Activated T-cell treated with anti-CD3 and anti-CD28 coated beads, Interleukin-2, amount 50 U/mL, for 48 hours (primary cell): ENCODE measurements at places on chromosomes 11 and 22.

- peak; percentile 4 for DNase-seq
Observed at GRCh38 chr11:134529212-134530096, 117.4 kb upstream of the B3GAT1 start.

GRCh38 chr11:47980907-47981621 is 705 bp downstream of the PTPRJ start:
- DNase-seq: peak; percentile 54

GRCh38 chr11:559020-559620 is 1.4 kb downstream of the LMNTD2 start:
- DNase-seq: no peak

DNA sequence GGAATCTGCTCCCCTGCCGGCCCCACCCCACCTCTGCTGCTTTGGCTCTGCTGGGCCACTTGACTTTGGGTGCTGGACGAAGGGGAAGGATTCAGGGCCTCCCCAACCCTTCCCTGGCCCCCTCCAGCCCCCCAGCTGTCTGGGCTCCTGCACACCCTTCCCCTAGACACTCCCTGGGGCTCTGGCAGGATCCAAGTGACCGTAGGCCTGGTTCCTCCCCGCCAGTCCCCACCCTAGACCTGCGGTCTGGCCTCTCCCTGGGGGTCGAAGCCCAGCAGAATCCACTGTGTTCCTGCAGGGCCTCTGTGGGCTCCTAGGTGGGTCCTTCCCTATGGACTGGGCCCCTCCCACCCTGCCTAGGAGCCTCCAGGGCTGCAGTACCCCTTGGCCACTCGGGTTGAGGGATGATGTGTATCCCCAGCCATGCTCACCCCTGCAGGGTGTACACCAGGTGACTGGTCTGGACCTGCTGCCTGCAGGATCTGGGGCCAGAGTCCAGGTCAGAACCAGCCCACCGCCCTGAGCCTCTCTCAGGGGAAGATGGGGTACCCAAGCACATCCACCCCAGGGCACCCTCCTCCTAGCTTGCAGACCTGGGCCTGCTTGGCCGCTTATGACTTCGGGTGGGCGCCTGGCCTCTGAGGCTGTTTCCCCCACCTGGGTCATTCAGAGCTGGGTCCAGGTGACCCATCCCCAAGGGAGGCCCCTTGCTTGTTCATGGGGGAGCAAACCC is 5.6 kb downstream of the PIM3 start:
- no peak for DNase-seq

GRCh38 chr11:1842149-1843097 is 3.6 kb downstream of the TNNI2 start:
- DNase-seq: no peak

- no peak for DNase-seq
Observed at GRCh38 chr22:19231986-19232385, 53.5 kb upstream of the SLC25A1 start.

GRCh38 chr11:14259186-14259784 is 99.7 kb downstream of the RRAS2 start:
- DNase-seq: no peak

DNA sequence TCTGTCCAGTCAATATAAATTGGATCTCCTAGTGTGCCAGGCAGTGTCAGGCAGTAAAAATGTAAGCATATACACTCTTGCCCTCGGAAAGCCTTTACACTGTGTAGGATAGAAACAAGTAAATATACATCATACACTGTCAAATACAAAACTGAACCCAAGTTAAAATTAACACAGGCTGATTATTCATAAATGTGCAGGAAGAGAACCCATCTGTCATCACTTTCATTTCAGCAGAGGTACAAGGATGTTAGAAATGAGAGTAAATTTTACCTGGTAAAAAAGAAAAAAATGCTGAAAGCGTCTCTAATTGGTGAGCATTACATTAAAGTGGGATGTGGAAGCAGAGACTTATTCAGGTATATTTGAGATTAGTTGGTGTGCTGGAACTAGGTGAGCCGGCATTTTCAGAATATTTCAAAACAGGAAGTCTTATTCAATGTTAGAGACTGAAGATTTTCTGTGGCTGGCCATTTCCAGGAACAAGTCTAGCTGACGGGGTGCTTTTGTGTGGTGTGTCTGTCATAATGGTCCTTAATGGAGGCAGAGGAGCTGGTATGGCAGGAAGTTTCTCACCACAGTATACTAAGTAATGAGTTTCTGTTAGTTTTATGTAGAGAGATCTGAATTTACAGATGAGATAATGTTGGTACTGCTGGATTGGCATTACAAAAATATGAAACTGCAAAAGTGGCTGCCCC is 192.6 kb downstream of the CASP12 start:
- peak; percentile 72 for DNase-seq

- no peak for DNase-seq
Observed at GRCh38 chr22:49803134-49803533, 24.5 kb downstream of the BRD1 start.

DNA sequence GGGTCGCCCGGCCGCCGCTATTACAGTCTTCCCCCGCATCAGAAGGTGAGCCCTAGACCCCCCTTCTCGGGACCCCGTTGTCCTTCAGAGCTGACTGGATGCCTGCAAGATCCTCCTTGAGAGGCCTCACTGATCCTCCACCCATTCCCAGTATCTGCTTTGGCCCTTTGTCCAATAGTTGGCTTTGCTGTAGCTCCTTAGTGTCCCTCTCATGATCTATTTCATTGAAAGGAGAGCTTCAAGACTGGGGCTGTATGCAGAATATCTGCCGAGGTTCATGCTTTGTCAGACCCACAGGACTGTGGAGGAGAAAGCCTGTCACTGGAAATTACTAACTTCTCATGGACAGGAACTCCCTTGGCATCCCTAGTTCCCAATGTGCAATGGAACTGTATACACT is 499 bp downstream of the DLAT start:
- DNase-seq: no peak

DNA sequence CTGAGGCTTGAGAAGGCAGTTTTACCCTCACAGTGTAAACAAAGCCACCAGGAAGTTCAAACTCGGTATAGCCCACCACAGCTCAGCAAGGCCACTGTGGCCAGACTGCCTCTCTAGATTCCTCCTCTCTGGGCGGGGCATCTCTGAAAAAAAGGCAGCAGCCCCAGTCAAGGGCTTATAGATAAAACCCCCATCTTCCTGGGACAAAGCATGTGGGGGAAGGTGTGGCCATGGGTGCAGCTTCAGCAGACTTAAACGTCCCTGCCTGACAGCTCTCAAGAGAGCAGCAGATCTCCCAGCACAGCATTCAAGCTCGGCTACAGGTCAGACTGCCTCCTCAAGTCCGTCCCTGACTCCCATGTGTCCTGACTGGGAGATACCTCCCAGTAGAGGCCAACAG is 69.7 kb downstream of the TTC28 start:
- DNase-seq: no peak

DNA sequence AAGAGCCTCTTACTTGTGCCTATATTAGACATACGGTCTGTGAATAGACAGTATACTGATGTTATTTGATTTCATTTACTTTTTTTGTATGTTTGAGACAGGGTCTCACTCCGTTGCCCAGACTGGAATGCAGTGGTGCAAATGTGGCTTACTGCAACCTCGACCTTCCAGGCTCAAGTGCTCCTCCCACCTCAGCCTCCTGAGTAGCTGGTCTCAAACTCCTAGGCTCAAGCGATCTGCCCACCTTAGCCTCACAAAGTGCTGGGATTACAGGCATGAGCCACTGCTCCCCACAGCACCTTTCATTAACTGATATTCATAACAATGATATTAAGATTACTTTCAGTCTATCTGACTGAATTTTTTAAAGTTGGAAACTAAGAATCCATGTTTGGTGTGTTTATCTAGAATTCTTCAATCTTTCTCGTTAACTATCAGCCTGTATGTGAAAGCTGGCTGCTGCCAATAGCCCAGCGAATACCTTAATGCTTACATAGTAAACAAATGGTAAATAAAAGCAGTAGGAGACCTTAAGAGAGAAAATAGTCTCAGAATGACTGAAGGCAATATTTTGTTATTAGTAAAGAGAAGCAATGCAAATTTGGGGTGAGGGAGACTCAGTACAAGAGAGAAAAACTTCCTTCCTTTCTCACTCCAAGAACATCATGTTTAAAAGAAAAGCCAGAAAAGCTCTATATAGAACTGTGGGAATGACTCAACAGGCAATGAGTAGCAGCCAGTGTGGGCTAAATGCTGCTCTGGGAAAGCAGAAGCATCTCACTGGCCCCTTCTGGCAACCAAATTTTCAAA is 101.9 kb downstream of the MRTFA start:
- DNase-seq: no peak

DNA sequence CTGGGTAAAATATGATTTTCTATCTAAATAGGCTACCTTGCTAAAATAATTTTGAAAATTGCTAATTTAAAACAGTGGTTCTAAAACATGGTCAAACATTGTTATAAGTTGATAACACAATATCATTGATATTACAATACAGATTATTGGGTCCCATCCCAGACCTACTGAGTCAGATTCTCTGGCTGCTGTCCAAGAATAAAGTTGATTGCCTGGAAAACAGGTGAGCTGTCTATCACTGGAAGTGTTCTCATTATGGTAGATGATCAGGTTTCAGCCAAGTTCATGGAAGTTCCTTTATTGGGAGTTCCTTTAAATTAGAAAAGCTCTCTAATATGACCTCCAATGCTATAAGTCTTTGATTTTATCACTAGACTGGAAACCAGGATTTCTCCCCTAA is 52.3 kb downstream of the SC5D start:
- DNase-seq: no peak

DNA sequence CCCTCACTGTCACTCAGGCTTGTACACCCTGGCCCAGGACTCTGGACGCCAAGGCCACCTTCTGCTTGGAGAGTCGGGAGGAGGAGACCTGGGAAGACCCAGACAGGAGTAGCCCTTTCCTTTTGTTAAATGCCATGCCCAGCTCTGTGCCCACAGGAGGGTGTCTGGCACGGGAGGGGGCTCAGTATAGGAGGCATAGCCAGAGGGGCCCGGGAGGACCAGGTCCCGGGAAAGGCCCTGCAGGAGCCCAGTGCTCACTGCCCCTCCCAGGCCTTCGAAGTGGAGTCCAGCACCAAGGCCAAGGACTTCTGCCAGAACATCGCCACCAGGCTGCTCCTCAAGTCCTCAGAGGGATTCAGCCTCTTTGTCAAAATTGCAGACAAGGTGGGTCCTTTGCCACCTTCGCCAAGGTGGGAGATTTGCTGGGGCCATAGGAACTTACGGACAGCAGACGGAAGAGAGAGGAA is 79.0 kb downstream of the MYO7A start:
- DNase-seq: peak; percentile 12

GRCh38 chr22:28774378-28774777 is 1.9 kb downstream of the CCDC117 start:
- DNase-seq: no peak

GRCh38 chr22:40769761-40770160 is 49.4 kb downstream of the SLC25A17 start:
- no peak for DNase-seq

DNA sequence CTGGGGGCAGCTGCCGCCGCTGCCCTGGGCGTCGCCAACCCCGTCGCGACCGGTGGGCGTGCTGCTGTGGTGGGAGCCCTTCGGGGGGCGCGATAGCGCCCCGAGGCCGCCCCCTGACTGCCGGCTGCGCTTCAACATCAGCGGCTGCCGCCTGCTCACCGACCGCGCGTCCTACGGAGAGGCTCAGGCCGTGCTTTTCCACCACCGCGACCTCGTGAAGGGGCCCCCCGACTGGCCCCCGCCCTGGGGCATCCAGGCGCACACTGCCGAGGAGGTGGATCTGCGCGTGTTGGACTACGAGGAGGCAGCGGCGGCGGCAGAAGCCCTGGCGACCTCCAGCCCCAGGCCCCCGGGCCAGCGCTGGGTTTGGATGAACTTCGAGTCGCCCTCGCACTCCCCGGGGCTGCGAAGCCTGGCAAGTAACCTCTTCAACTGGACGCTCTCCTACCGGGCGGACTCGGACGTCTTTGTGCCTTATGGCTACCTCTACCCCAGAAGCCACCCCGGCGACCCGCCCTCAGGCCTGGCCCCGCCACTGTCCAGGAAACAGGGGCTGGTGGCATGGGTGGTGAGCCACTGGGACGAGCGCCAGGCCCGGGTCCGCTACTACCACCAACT is 1.0 kb downstream of the FUT4 start:
- no peak for DNase-seq

DNA sequence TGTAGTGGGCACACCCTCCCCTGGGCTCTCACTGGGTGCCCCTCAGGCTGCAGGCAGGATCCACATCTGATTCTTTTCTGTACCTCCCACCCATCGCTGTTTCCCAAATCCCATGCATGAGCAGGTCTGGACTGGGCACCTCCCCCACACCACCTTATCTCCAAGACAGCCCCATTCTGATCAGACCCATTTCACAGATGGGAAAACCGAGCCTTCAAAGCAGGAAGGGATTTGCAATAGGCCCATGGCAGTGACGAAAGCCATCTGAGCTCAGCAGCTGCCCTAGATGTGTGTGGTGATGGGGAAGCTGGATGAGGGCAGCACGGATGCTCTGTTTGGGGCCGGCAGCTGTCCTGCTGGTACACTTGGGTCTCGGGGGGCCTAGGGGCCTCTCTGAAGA is 41.4 kb downstream of the WNT7B start:
- no peak for DNase-seq

DNA sequence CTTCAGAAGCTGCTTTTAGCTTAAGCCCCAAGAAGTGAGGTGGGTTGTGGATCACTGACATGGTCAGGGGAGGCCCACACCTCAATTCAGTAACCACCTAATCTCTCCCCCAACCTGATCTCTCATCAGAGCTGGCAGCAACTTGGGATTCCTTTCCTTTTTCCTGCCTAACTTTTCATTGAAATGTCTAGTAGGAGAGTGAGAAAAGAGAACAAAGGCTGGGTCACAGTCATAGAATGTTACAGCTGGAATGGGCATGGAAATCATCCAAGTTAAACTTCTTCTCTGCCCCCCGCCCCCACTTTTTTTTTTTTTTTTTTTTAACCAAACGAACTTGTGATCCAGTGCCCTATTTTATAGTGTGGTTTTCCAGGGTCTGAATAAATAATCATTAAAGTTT is 91.8 kb downstream of the RNF169 start:
- DNase-seq: no peak

DNA sequence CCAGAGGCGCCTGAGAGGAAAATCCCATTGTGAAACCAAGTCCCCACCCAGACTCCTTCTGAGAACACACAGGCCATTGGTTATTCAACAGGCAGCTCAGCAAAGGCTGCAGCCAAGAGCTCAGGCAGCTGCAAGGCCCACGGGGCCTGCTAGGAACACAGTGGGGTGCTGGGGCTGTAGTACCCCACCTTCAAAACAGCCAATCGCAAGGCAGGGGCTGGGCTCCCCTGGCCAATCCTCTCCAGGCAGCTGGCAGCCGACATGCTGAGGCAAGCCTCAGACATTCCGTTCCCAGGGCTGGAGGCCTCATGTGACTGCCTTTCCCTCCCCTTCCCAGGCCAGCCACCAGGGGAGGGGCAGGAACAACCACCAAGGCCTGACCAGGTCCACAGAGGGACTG is 6.6 kb downstream of the PRODH start:
- DNase-seq: no peak
